ENCODE measurements at places on chromosomes 11 and 22.

- H3K27me3 ChIP-seq, result peaks cover 2% of the 10 kb centered on the region
- no peaks in the 10 kb centered on the region for H3K4me1 ChIP-seq
- no peak for DNase-seq
- H3K4me3 ChIP-seq, result no peak overlapping the region
- H3K36me3 ChIP-seq, result no peaks in the 10 kb centered on the region
- H3K27ac ChIP-seq, result no peak overlapping the region
Measured at GRCh38 chr11:3146612-3147256, 18.4 kb downstream of the OSBPL5 start.

- DNase-seq, result no peak
- no peak overlapping the region for H3K4me3 ChIP-seq
- H3K36me3 ChIP-seq, result no peaks in the 10 kb centered on the region
Measured at GRCh38 chr11:134437821-134438220, 25.8 kb upstream of the B3GAT1 start.

DNA sequence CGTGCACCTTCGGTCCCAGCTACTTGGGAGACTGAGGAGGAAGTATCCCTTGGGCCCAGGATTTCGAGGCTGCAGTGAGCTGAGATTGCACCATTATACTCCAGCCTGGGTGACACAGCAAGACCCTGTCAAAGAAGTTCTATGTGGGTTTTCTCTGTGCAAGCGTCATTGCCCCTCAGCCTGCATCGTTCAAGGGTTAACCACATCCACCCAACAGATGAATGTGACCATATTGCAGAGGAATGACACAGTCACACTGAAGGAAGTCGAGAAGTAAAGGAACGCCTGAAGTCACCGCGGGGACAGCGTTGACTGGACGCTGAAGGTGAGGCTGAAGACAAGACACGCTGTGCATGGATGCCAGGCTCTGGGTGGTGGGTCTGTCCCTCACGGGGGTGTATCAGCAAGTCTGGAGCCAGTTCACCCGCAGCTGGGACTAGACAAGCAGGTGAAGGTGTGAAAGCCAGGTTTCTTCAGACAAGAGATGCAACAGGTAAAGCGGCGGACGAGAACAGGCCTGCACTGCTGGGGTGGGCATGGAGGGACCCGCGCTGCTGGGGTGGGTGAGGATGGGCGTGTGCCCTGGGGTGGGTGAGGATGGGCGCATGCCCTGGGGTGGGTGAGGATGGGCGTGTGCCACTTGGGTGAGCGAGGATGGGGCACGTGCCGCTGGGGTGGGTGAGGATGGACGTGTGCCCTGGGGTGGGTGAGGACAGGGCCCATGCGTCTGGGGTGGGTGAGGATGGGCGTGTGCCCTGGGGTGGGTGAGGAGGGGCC, 36.5 kb upstream of the TOLLIP start:
- no peak overlapping the region for H3K4me3 ChIP-seq
- DNase-seq, result no peak
- H3K36me3 ChIP-seq, result no peaks in the 10 kb centered on the region

DNA sequence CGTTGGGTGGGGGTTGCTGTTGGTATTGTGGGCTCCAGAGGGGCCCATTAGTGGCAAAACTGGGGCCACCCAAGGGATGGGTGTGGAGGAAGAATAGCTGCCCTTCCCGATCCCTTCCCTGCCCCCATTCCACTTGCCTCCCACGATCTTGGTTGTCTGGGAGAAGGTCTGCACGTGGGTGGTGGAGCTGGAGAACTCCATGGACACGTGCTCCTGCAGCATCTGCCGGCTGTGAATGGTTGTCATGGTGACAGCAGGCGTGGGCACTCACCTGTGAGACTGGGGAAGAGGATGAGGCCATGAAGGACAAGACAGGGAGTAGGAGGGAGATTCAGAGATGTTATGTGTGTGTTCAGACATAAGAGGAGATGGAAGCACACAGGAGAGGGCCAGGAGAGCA, 2.0 kb downstream of the IGSF22 start:
- H3K36me3 ChIP-seq, result no peaks in the 10 kb centered on the region
- no peak for DNase-seq
- H3K4me1 ChIP-seq, result peaks cover 17% of the 10 kb centered on the region
- H3K4me3 ChIP-seq, result no peak overlapping the region
- H3K27ac ChIP-seq, result no peak overlapping the region

GRCh38 chr11:107834995-107835394, 23.6 kb downstream of the SLC35F2 start:
- H3K36me3 ChIP-seq, result peaks cover 7% of the 10 kb centered on the region
- H3K27me3 ChIP-seq, result no peaks in the 10 kb centered on the region
- DNase-seq, result no peak
- no peak overlapping the region for H3K27ac ChIP-seq

DNA sequence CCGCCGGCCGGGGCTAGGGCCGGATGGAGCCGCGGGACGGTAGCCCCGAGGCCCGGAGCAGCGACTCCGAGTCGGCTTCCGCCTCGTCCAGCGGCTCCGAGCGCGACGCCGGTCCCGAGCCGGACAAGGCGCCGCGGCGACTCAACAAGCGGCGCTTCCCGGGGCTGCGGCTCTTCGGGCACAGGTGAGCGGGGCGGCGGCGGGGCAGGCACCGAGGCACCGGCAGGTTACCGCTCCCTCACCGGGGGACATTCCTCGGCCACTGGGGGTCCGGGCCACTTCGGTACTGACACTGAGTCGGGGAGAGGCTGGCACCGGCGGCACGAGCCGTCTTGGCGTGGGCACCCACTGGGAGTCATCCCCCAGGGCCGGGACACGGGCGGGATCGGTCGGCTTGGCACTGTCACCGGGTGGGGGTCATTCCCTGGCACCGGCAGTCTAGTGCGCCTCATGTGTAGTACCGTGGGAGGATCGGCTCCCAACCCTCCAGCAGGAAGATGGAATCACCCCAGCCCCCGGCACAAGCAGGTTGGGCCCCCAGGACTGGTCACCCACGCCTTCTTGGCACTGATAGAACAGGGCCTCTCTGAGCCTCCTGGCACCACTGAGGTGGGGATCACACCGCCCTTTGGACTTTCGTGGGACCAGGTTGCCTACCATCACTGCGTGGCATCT, 511 bp downstream of the DGKZ start:
- DNase-seq, result no peak
- peak overlapping the region; percentile 35 for H3K27ac ChIP-seq
- H3K4me3 ChIP-seq, result peak overlapping the region; percentile 83
- H3K4me1 ChIP-seq, result peaks cover 55% of the 10 kb centered on the region
- H3K27me3 ChIP-seq, result no peaks in the 10 kb centered on the region

DNA sequence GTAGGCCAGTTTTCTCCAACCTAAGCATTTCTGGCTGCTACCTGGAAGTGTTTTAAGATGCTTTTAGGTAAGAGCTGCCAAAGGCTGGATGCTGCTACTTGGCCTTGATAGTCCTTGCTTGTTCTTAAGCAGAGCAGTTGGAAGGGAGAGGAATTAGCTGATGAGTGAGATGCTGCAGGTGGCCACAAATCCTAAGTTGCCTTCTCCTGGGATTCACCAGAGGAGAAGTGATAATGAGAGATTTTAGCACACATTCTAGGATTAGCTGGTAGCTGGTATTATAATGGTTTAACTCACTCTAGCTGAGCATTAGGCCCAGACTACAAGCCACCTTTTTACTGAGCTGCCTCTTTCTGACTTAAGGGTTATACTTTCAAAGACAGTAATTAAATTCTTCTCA, 442.9 kb upstream of the RAG2 start:
- no peaks in the 10 kb centered on the region for H3K4me1 ChIP-seq
- H3K27me3 ChIP-seq, result no peaks in the 10 kb centered on the region
- H3K36me3 ChIP-seq, result no peaks in the 10 kb centered on the region
- DNase-seq, result no peak

- H3K4me1 ChIP-seq, result peaks cover 13% of the 10 kb centered on the region
- no peak overlapping the region for H3K27ac ChIP-seq
- no peaks in the 10 kb centered on the region for H3K36me3 ChIP-seq
- H3K4me3 ChIP-seq, result no peak overlapping the region
Measured at GRCh38 chr11:67640021-67640757, 626 bp upstream of the TBX10 start.

DNA sequence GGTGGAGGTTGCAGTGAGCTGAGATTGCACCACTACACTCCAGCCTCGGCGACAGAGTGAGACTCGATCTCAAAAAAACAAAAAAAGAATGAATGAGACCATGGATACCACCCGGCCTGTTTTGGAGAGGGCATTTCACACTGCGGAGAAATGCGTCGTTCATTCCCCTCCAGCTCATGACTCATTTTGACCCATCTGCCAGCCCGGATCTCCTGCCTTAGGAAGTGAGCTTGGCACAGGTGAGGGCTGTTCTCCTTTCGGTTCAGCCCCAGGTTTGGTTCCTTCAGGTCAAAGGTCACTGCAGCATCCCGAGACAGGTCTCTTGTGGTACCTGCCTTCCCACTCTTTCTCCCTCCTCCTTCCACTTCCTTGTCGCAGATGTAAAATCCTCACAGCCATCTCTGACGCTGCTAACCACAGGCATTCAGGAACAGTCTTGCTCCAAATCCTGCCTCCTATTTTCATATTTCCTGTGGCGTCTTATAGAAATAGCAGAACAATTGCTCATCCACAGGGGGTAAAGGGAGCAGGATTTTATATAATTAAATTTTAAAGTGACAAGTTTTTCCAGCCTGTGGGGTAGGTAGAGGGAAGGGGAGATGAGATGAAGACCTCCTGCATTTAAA, 517.9 kb downstream of the NTM start:
- H3K4me3 ChIP-seq, result no peak overlapping the region
- DNase-seq, result no peak
- no peaks in the 10 kb centered on the region for H3K4me1 ChIP-seq

- no peak overlapping the region for H3K4me3 ChIP-seq
- H3K27me3 ChIP-seq, result no peaks in the 10 kb centered on the region
- no peaks in the 10 kb centered on the region for H3K4me1 ChIP-seq
- no peak for DNase-seq
- H3K27ac ChIP-seq, result no peak overlapping the region
Measured at GRCh38 chr11:27356624-27357222, 6.3 kb downstream of the CCDC34 start.

GRCh38 chr11:113249491-113249763, 65.0 kb upstream of the TTC12 start:
- H3K4me1 ChIP-seq, result no peaks in the 10 kb centered on the region
- DNase-seq, result no peak
- no peaks in the 10 kb centered on the region for H3K36me3 ChIP-seq

DNA sequence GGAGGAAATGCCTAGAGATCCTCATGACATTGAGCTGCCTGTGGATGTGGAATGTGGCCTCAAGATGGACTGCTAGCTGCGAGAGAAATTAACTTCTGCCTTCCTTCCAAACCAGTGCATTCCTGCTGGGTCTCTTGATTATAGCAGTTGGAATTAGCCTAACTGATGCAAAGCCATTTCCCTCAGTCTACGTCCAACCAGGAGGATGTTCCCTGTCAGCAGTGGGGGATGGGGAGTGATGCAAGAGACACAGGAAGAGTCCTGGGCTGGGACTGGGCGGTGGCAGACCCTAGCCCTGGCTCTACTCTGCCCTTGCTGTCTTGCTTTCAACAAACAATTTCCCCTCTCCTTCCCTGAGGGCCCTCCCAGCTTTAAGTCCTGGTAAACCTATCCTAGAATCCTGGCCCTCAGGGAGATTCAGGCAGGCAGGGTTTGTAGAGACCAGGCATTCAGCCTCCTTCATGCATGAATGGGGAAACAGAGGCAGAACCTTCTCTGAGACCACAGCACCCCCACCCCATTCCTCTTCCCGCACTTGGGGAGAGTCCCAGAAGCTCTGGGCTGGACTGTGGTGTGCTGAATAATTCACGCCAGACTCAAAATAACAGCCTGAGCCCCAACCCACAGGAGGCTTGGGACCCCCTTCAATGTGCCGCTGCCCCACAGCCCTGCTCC, 17.0 kb downstream of the C11orf96 start:
- peaks cover 15% of the 10 kb centered on the region for H3K27me3 ChIP-seq
- no peak for DNase-seq
- no peak overlapping the region for H3K4me3 ChIP-seq
- no peaks in the 10 kb centered on the region for H3K36me3 ChIP-seq
- H3K27ac ChIP-seq, result no peak overlapping the region

DNA sequence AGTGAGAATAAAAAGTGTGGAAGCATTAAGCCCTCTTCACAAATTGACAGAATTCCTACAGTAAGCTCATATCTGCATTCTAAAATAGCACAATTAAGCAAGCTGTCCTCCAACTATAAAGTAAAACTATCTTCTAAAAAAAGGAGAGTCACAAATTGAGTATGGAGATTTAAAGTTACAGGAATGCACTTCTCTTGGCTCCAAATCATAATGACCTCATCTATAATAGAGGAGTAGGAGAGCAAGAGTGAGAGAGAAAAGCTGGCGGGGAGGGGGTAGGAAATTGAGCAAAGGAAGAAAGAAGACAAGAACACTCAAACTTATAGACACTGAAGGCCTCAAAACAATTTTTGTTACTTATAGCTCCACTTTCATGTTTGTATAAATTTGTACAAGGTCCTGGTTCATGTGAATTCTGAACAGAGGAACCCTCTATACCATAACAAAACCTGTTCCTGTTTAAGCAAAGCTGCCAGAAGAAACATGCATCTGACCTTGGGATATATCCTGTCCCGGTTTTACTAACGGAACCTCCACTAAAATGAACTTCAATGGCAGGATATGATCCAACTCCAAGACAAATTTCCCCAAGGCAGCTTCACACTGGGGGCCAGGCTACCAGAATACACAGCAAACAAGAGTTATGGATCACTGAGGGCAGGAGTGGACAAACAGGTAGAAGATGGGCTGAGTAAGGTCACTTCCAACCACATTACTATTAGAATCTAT, 37.2 kb downstream of the SLC35F2 start:
- H3K4me1 ChIP-seq, result peaks cover 24% of the 10 kb centered on the region
- H3K27me3 ChIP-seq, result no peaks in the 10 kb centered on the region
- H3K4me3 ChIP-seq, result no peak overlapping the region
- H3K27ac ChIP-seq, result no peak overlapping the region
- no peak for DNase-seq

DNA sequence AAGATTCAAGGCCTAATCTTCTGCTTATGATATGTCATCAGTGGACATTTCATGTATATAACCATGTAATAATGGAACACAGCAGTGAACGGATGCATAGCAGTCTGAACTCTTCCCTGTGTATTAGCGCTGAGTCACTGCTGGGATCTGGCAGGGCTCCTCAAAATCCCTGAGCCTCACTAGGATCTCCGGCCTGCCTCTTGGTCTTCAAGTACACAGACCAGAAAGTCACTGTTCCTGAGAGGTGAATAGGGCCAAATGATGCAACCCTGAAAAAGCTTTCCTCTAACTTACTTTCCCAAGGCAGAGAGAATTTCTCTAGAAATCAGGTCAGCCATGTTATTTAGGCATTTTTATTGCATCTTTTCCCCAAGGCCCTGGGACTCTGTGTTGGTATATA, 35.0 kb downstream of the POU2AF1 start:
- peaks cover 9% of the 10 kb centered on the region for H3K36me3 ChIP-seq
- no peak for DNase-seq

DNA sequence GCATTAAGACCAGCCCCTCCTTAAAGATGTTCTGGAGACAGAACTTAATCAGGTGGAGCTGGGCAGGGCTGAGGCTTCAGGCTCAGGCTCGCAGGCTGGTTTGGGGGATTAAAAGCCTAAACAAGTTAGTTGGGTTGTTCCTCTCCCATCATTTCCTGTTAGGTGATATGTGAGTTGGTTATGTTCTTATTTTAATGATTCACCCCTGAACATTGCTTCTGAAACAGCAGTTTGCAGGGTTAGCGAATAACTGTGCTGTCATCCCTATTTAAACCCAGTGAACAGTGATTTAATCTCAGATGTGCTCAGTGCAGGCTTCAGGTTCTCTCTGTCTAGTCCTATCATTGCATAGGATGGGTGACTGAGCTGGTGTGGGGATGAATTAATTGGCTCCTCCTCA, 47.4 kb upstream of the BIRC3 start:
- DNase-seq, result no peak
- no peak overlapping the region for H3K27ac ChIP-seq
- no peak overlapping the region for H3K4me3 ChIP-seq
- peaks cover 15% of the 10 kb centered on the region for H3K4me1 ChIP-seq

Measured in activated B cell treated with CpG ODN at 0.5 μM for 24 hours (primary cell).